A673 (cell line): ENCODE measurements at places on chromosomes 16 and 17. TPM values are rescaled to one million over a fixed set of nuclear protein-coding genes. Genes with fewer than 3 reads are reported as not detected.
A peak's percentile ranks its signal among the peaks of the same experiment; 100 is the strongest.

The KRTAP1-5 gene
- not detected in 2 replicates for total RNA-seq

DNA sequence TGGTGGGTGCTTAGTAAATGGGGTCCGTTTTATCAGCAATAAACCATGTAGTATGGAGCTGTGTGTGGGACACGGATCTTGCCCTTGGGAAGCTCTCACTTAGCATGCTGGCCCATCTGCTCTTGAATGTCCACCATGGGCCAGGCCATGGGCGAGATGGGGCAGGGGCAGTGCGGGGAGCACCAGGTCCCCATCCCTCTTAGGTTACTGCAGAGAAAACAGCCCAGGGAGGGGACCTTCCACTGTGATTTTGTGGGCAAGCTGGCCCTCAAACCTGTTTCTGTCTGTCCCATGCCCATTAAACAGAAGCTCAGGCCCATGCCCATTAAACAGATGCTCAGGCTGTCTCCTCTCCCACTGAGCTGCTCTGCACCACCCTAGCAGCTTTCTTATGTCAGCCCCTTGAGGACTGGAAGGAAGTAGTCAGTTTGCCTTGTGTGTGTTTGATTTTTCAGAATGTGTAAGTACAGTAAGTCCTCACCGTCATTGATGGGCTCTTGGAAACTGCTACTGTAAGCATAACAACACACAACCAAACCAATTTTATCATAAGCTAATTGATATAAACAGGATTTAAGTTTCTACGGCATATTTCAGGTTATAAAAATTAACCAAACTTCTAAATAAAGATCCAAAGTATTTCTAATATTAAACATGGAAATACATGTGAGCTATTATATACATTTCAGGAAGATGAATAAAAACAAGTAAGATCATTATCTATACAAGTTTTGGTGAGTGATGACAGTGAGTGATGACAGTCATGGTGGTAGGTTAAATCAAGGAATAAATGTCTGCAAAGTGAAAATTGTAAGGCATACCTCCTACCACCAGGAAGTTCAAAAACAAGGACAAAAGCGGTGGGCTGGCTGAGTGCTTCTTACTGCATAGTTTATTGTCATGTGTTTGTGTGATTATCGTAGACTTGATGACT, 11.5 kb downstream of the MPRIP start:
- no peak for DNase-seq

- DNase-seq: no peak
Observed at GRCh38 chr17:26818736-26819135, 475.2 kb upstream of the WSB1 start.

DNA sequence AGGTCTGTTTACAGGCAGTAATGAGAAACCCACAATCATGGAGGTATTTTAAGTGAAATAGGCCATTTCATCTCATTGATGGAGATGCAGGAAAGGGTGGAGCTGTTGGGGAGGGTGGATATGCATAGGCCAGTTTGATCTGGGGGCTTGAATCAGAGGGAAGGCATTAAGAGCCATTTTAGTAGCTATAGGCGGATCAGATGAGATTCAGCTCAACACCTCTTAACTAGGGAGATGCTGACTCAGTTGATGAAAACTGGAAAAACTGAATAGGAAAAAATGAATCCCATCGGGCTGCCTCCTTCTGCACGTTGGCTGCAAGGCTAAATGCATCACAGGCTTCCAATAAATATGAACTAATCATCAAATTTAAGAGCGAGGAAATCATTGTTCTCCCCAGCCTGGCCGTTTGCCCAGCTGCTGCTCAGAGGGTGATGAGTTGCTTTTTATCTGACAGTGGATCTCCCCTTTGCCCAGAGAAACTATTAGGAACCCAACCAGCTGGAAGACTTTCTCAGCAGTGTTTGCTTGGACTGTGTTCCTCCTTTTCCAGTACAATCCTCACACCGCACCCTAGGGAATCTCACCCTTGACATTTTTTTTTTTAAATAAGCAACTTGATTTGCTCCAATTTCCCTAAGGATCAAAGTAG, 149.6 kb downstream of the SOX9 start:
- DNase-seq: peak; percentile 64

DNA sequence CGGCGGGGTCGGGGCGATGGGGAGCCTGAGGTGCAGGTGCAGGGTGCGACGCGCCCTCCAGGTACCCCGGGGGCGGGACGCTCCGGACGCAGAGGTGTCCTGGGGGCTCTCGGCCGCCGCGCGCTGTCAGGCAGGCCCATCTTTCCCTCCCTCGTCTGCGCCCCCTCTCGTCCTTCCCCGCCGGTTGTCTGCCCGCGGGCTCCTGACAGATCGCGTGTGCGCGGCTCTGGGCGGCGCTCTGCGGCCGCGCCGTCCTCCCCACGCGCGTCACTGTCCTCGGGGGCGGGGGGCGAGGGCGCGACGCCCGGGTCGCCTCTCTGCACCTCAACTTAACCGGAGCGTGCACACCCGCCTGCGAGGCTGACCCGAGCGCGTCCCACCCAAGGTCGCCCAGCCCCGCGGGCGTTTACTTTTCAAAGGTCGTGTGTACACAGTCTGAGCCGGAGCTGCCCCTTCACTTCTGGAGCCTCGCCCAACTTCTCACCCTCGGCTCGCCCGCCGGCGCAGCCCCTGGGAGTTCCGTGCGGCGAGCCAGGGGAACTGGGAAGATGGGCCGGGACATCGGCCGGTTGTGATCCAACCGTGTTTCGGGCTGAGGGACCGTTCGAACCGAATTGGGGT, 512 bp downstream of the AKAP1 start:
- DNase-seq: peak; percentile 63
